ENCODE measurements at places on chromosomes 1 and 21.

DNA sequence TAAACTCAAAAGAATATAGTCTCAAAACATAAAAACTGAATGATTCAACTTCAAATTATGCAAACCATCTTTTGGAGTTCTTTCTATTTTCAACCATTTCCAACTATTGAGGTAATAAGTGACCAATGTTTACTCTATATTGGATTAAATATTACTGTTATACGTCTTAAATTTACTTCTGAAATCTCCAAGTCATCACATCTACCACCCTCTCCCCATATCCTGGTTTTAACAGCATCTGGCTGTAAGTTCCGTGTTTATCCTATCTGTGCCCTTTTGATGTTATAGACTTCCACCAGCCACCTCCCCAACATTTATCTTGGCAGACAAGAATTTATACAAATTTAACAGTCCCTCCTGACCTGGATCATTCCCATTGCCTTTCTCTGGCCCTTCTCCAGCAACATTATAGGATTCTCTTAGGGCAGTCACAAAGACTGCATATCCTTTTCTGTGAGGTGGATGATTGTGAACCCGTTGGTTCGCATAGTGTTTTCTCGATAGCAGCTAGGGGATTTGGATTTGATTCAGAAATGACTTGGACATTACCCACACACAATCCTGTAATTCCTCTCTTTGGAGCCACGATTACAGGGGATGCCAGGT, 313.4 kb upstream of the FMN2 start:
- DNase-seq = no peak

DNA sequence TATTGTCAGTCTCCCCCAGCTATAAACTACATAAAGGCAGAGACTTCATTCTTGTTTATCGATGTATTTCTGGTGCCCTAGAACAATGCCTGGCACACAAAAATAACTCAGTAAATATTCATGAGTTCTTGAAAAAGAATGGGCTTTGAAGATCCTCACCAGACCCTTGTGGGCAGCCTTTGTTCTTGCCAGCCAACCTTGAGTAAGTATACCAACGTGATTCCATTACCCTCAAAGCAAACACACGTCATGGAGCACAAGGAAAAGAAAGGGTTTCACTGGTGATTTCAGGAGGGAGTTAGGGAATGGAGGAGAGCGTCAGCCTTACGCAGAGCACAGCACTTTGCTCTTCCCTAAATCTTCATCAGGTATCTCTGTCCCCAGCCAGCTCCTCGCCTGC, 29.4 kb downstream of the NMNAT2 start:
- DNase-seq = no peak

DNA sequence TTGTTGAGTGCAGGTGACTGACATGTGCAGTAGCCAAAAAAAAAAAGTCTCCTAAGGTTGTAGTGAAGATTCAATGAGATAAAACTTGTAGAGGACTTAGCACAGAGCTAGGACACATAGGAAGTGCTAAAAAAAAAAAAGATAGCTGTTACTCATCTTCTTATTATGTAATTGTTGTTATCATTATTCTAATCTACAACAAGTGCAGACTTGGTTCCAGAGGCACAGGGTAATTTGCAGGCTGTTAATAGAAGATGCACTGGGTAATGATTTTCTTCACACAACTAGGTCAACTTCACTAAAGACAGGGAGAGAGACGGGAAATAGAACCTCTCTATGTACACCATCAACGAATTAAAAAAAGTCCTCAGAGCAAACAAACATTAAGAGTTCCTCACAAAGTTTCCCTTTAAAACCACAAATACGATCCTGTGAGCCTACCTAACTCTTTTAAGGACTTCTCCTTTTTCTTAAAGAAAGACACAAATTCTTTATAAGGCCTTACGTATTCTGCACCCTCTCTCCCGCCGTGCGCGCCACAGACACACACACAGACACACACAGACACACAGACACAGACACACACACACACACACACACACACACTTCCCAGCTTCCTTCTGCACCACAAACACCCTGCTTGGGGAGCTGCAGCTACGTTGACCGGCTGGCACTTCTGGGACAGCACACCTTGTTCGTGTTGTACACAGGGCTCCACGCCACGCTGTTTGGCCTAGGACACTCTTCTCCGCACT, 49.8 kb upstream of the GADD45A start:
- no peak for DNase-seq

GRCh38 chr1:195971589-195971988, 636.7 kb downstream of the KCNT2 start:
- DNase-seq = no peak

- DNase-seq = peak; percentile 35
Measured at GRCh38 chr1:184838504-184838951, 83.9 kb upstream of the EDEM3 start.

- no peak for DNase-seq
Measured at GRCh38 chr1:12031039-12031980, 12.0 kb downstream of the MIIP start.

- DNase-seq = no peak
Measured at GRCh38 chr1:63653976-63654375, 60.8 kb downstream of the PGM1 start.

DNA sequence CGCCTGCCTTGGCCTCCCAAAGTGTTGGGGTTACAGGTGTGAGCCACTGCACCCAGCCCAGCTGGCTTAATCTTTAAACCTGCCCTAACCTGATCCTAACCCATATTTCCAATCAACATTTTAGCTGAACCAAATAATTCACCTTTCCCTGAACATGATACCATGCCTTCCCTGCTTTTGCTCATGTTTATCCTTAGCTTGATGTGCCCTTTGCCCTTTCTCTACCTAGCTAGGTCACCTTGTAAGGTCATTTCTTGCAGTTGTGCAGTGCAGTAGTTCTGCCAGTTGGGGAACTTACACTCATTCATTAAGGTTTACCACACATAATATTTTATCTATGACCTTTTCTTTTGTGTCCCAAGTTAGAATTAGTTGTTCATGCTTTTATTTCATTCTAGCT, 5.3 kb downstream of the UAP1 start:
- DNase-seq = no peak

GRCh38 chr1:53319296-53320101, 8.4 kb downstream of the LRP8 start:
- no peak for DNase-seq

DNA sequence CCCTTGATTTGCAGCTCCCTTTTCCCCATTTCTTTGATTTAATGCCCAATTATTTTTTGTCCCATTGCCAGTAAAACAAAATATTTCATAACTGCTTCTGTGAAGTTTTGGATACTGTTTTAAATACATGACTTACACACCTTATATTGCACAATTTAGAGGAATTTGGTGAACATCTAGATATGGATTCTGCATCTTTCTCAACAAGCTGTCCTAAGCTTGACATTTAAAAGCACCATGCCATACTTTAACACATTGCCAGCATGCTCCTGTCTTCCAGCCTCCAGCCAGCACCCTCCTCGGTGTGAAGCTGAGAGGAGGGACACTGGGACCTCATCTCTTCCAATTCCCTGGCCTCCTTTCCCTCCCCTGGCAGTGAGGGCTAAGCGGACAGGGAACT, 167.6 kb downstream of the SEC16B start:
- no peak for DNase-seq

- no peak for DNase-seq
Measured at GRCh38 chr1:156417401-156418020, 48.5 kb downstream of the RHBG start.

GRCh38 chr1:155125511-155125945, 2.1 kb upstream of the EFNA1 start:
- no peak for DNase-seq

DNA sequence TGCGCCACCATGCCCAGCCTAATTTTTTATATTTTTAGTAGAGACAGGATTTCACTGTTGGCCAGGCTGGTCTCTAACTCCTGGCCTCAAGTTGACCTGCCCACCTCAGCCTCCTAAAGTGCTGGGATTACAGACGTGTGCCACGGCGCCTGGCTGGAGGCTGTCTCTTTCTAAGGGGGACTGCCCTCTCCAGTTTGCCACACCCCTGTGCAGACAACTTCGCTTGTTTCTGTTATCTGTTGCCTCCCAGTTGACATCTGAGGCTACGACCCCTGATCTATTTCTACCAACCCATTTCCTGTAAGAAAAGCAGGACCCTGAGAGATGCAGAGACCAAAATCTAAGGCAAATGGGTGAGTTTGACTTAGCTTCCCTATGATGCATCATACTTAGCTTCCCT, 24.0 kb upstream of the VASH2 start:
- no peak for DNase-seq

DNA sequence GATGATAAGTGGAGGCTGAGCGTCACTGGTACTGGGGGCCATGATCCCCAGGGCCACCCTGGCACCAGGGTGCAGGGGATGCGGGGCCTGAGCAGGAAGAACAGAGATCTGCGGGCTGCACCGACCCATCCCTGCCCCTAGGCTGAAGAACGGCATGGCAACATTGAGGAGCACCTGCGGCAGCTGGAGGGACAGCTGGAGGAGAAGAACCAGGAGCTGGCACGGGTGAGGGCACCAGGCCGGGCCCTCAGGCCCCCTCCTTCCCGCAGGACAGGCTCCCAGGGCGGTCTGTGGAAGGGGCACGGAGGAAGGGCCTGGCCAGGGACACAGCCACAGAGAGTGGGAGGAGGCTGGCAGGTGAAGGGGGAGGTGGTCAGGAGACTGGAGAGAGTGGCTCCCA, 21.8 kb downstream of the PPFIA4 start:
- no peak for DNase-seq

DNA sequence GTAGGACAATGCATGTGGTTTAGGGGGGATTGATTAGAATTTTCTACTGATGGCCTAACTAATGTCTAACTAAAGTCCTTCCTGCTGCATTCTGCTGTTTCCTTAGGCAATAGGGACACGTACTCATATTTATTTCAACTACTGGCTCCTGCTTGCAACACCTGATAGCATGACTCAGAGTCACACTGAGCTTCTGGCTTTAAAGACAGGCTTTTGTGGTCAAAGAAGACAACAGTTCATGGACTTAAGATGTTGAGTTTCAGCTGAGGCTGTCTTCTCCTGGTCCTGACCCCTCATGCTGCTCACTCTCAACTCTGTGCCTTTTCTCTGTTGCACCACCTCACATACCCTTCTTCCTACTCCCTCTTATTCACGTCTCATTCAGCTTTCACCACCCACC, 29.1 kb upstream of the TRABD2B start:
- DNase-seq = no peak

DNA sequence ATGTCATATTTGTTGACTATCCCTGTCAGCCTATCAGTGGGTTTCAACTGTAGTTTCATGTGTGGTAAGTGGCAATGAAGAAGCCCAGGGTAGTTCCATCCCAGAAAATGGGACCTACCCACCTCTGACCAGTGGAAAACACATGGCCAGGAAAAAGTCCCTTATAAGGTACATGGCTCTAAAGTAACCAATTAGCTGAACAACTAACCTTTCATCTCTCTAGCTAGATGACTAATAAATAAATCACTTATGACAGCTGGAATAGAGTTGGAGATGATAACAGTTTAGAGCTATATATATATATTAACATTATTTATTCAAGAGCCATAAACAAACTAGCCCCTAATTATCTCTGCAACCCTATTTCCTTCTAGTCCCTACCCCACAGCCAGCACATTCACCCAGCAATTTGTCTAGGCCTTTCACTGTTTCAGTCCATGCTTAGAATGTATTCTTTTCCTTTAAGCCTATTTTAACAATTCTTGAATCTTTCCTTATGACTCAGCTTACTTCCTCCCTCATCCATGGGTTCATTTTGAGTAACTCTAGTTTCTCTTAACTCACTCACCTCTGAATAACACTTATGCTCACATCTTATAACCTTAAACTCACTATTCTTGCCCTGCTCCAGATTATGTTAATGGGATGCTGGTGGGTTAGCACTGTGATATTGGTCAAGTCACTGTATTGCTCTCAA, 83.7 kb downstream of the TNFSF18 start:
- DNase-seq = no peak

DNA sequence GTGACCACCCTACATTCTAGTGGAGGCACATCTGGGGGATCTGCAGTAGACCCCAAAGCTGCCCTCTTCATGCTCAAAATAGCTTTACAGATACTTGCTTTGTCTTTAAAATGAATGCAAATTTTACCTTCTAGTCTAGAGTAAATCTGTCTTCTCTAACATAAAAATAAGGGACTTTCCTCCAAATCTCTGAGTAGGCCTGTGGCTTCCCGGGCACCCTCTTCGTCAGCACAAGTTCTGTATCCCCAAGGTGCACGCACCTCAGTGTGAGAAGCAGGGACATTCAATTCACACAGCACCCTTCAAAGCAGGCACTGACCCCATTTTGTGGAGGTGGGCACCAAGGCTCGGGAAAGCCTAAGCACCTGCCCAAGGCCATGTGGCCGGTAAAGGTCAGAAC, 19.0 kb downstream of the MEF2D start:
- DNase-seq = no peak

GRCh38 chr21:33561373-33561772, 18.5 kb downstream of the SON start:
- DNase-seq = no peak

GRCh38 chr1:172266528-172267174, 153.8 kb upstream of the C1orf105 start:
- no peak for DNase-seq

GRCh38 chr1:29152046-29152805, 28.5 kb upstream of the TMEM200B start:
- DNase-seq = no peak

GRCh38 chr21:42677339-42678321, 24.2 kb downstream of the PDE9A start:
- DNase-seq = no peak

DNA sequence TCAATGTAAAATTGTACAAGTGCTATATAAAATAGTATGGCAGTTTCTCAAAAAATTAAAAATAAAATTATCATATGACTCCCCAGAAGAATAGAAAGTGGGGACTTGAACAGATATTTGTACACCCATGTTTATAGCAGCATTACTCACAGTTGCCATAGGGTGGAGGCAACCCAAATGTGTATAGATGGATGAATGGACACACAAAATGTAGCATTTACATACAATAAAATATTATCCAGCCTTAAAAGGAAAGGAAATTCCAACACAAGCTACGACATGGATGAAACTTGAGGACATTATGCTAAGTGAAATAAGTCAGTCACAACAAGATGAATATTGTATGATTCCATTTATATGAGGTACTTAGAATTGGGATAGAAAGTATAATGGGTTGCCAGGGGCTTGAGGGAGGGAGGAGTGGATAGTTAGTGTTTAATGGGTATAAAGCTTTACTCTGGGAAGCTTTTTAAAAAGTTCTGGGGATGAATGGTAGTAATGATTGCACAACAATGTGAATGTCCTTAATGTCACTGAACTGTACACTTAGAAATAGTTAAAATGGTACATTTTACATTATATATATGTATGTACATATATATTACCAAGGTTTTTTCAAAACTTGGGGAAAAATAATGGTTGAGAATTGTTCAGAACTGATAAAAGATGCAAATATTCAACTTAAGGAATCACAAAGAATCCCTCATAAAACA, 53.0 kb upstream of the ADORA3 start:
- no peak for DNase-seq

- DNase-seq = no peak
Measured at GRCh38 chr1:152252157-152252556, 28.2 kb upstream of the HRNR start.

GRCh38 chr1:70768216-70768615, 279.4 kb downstream of the PTGER3 start:
- DNase-seq = no peak
